ENCODE measurements at places on chromosomes 3 and 15.

DNA sequence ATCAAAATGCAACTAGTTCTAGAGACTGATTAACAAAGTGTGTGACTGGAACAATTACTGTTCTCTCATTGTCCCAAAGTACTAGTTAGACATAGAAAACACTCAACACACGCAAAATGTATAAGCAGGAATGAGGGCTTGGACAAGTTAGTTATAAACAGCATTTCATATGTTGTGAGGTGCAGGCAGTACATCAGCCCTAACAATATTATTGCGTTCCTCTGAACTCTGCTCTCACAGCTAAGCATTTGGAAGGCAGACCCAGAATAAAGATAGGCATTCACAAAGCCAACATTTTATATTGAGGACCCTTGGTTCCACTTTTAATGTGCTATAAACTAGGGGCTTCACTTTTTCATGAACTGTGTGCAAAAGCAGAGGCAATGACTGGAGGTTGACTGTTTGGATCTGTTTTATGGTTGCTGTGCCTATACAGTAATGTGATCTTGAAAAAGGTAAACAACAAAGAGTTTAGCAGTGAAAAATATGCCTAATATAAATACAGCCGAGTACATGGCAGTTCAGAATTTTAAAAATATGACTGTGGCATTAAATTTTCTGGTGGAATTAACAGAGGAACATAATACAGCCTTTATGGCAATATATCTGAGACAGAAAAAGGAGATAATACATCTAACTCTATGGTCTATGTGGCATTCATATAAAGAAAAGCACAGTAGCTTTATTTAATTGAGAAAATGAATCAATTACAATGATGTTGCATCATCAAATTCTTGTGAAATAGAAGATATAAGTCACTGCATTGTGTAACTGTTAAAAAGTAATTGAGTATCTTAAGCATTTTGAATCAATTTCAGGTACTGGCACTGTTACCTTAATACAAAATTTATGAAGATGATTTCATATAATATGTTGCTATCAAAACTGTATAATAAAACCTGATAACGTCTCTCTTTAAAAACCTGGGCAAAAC lies 80.0 kb upstream of the SKOR1 start:
- no peak for DNase-seq

- no peak for DNase-seq
Observed at GRCh38 chr3:61141227-61141626, 110.0 kb downstream of the FHIT start.

DNA sequence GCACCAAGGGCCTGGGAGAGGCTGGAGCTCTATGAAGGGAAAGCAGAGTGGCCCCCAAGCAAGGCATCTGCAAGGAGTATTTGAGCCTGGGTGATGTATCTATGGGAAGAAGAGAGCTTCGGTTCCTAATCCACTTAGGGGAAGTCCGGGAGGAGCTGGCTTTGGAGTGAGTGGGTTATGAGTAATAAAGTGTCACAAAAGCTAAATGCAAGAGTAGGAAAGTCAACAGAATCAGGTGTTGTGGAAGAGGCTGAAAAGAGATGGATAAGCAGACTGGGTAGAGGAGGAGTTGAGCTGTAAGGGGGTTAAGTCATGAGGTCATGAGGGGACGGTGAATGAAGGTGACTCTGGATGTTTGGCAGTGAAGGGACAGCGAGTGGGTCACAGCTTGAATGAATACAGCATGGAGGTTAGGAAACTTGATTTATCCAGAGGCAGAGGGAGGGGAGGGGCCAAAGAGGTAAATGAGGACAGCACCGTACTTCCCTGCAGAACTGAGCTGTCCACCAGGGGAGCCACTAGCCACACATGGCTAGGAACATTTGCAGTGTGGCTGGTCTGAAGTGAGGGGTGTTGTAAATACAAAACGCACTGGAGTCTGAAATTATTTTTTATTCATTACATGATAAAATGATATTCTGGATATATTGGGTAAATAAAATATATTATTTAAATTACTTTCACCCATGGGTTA lies 83.3 kb downstream of the ADCY5 start:
- DNase-seq, result no peak

GRCh38 chr3:28294667-28295413 lies 53.4 kb downstream of the CMC1 start:
- DNase-seq, result no peak

GRCh38 chr15:59696332-59696731 lies 7.2 kb upstream of the BNIP2 start:
- DNase-seq, result no peak

DNA sequence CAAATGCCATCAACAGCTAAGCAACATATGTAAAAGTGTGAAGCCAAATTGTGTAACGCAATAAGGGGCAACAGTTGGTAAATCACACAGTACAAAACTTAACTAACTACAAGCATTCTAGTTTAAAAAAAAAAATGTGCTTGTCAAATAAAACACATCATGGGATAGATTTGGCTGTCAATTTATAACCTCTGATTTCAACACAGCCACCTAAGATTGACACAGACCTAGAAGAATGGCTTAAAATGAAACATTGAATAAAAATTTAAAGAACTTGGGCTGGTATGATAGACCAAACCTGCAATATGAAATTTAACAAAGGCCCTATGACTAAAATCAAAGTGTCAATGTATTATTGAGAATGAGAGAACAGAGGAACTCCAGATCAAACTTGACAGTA lies 148.4 kb downstream of the NR1I2 start:
- DNase-seq, result no peak

DNA sequence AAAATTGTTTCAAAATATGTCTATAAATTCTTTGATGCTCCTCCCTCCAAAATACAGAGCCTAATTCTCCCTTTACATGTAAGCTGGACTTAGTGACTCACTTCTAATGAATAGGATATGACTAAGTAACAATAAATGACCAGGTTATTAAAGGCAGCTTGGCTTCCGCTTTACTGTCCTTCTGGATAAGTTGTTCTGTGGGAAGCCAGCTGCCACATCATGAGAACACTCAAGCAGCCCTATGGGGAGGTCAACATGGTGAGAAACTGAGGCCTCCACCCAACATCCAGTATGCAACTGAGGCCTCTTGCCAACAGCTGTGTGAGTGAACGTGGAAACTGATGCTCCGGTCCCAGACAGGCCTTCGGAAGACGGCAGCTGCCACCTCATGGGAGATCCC lies 247.3 kb upstream of the CHRM5 start:
- no peak for DNase-seq

- no peak for DNase-seq
Observed at GRCh38 chr3:128620268-128620691, 30.3 kb downstream of the RPN1 start.

DNA sequence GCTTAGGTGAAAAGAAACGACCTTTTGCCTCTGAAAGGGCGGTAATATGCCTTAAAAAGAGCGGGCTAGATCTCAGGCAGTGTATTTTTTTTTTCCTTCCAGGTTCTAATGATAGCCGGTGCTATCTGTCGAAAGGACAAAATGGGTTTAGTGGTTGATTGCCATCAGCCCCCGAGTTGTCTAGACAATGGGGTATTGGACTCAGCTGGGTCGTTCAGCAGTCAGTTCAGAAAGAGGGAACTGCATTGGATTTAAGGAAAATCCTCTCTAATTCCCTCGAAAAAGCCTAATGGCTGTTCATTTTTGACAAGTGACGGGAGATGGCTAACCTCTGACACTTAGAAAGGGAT lies 728 bp downstream of the EIF2B5 start:
- DNase-seq, result no peak

DNA sequence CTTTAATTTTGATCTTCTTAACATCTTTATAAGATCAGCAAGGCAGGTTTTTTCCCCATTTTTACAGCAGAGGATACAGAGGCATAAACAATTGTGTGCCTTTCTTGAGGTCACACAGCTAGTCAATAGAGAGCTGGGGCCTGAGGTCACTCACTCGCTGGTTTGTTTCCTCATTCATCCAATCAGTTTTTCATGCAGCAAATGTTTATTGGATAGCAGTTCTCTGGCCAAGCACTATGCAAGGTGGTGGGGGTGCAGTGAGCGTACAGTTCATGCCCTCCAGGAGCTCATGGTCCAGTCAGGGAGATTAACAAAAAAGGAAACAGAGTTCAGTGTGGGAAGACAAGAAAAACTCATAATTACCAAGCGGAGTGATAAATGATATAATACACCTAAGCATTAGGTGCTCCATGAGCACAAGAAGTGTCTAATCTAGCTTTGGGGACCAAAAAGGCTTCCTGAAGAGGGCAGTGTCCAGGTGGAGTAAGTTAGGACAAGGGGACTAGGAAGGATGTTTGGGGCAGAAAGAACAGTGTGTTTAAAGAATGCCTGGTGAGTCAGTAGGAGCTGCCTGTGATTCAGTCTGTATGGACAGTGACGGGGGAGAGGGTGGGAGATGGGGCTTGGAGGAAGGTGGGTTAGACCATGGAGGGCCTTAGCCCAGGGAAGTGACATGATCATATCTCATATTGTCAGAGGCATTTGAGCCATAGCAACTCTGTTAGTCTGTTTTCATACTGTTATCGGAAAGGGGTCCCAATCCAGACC lies 29.3 kb downstream of the MAP2K5 start:
- DNase-seq, result no peak

DNA sequence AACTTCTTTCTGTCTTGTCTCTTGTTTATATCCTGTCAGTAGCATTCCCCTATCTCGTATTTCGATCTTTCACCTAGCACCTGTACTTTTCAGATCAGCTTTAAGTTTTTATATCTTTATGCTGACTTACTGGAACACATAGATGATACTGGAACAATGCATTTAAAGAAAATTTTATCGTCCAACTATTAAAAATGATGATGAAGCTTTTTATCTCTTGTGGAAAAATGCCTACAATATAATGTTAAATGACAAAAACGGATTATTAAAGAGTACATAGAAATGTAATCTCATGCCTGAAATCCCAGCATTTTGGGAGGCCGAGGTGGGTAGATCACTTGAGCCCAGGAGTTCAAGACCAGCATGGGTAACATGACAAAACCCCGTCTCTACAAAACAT lies 139.5 kb downstream of the ZPLD1 start:
- DNase-seq, result no peak
